ENCODE measurements at places on chromosomes 11 and 22.

- DNase-seq = no peak
These were observed 120.9 kb upstream of the B3GAT1 start for GRCh38 chr11:134532921-134533421.

DNA sequence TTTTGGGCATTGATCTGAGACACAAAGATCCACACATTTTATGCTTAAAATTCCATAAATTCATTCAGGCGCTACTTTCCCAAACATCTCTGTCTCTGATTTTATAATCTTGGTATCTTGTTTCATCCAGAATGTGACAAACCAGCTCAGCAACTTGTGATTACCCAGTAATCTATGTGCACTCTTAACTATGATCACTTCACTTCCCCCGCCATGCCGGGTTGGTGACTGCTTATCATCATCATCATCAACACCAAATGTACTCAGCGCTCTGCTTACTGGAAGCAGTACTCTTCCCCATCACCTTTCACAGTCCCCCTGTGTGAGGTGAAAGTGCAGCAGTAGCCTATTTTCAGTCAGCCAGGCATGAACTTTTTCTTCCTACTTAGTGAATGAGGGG, 15.2 kb upstream of the MMP7 start:
- DNase-seq = no peak

GRCh38 chr11:28759311-28759710, 651.1 kb downstream of the METTL15 start:
- DNase-seq = no peak

- no peak for DNase-seq
These were observed 152.7 kb downstream of the ADAMTS15 start for GRCh38 chr11:130601141-130601540.

DNA sequence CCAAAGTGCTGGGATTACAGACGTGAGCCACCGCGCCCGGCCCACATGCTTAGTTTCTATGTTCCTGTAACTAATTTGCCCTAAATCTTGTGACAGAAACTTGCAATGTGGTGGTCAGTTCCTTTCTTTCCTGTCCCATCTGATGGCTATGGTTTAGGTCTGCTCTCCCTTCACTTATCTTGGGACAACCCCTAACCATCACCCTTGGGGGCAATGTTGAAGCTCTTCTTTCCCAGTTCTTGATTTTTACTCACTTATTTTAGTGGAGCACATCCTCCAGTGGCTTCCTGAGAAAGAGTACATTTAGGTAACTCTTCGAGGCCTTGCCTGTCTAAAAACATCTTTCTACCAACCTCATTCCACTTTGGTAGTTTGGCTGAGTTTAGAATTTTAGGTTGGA, 7.3 kb downstream of the SREBF2 start:
- no peak for DNase-seq

DNA sequence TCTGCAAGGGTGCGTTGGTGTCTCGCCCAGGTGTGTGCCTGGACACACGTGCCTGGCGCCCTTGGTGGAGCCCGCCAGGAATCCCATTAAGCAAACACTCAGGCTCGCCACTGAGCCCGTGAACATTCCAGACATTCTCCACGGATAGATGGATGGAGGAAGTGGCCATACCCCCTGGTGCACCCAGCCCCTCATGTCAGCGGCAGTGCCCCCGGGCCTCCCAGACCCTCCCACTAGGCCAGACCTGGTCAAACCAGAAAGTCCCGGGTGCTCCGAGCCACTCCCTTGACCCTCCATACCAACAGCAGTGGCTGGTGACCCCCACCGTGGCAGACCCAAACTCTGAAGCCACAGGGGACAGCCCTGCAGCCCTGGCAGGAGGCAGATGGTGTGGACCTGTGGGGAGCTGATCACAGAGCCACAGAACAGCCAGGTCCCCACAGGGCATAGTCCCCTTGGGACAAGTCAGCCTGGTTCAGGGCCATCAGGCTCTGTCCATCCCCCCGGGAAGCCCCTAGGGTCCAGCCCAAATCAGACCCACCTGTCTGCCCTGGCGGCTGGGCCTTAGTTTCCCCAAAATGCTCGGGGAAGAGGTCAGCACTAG, 1.9 kb downstream of the EPS8L2 start:
- DNase-seq = no peak

GRCh38 chr11:124982043-124982442, 28.0 kb downstream of the CCDC15 start:
- DNase-seq = no peak

DNA sequence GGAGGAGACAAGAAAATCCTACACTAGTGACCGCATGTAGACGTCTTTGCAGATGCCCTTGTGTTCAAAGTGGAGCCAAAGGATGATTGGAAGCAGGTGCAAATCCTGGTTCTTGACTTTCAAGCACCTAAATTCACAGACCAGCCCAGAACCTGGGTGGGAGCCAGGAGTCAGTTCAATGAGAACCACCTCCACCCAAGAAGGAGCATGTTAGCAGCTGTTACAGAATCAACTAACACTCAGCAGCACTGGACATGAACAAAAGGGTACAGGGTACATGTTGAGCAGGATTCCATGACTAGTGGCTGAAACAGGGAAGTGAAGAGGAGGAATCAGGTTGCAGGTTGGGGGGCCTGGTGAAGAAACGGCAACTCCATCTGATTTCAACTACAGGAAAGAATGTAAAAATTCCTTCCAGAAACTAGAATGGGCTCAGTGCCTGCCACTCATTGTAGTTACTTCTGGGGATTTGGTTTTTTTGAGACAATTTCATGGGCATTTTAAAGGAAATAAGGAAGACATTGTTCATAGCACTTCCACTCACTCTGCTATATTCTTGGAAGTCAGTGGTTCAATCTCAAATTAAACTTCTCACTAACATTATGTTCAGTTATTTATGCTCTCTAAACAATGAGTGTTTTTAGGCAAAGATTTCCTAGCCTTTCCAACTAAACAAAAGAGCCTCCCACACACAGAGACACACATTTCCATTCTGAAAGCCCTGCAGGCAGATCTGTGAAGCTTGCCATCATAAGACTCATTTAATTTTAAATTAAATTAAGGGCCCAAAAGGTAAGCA, 173.3 kb downstream of the CADM1 start:
- DNase-seq = no peak

DNA sequence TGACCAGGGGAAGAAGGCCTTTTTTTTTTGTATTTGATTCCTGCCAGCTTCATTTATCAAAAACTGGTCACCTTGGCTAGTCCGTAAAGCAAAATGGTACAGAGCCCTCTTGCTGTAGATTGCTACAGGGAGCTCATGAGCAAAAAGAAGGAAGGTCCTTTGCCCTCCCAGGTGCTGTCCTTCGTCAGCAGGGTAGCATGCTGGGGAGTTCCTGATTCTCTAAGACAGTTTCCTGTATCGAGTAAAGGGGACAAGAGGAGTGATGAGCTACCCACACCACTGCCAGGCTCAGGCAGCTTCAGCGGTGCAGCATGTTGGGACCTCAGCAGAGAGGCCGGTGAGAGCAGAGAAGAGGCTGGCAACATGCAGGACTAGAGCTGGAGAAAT, 67.8 kb upstream of the CSNK2A3 start:
- DNase-seq = no peak

- DNase-seq = no peak
These were observed 12.3 kb downstream of the PRR33 start for GRCh38 chr11:1879342-1879940.

DNA sequence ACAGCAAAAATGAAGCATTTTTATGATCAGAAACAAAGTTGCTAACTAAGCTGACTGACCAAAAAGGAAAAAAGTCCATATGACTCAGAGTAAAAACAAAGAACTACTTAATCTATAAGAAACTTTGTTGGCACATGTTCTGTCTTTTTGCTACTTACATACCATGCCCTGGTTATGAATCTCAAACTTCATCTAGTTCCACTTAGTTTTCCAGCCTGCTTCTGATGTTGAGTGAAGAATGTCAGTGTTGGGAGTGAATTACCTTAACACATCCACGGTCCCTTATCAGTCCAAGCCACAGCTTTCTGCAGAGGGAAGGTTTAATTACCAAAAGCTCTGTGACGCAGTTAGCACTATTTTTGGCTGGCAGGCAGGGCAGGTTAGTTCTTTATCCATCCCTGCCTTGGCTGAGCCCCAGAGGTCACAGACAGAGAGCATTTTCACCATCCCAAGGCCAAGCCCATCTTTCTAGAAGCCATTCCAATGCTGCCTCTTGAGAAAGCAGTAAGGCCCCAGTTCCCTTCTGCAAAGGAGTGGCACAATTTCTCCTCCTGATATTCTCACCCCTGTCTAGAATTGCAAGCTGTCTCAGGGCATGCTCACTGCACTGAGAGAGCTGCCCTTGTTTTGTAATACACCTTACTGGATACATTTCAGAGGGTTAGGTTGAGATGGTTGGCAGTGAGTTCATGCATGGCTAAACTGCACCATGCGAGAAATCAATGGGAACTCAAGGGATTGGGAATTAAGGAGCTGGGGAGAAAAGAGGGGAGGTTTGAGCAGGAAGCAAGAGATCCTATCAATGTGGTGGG, 67.1 kb downstream of the SLC1A2 start:
- no peak for DNase-seq

DNA sequence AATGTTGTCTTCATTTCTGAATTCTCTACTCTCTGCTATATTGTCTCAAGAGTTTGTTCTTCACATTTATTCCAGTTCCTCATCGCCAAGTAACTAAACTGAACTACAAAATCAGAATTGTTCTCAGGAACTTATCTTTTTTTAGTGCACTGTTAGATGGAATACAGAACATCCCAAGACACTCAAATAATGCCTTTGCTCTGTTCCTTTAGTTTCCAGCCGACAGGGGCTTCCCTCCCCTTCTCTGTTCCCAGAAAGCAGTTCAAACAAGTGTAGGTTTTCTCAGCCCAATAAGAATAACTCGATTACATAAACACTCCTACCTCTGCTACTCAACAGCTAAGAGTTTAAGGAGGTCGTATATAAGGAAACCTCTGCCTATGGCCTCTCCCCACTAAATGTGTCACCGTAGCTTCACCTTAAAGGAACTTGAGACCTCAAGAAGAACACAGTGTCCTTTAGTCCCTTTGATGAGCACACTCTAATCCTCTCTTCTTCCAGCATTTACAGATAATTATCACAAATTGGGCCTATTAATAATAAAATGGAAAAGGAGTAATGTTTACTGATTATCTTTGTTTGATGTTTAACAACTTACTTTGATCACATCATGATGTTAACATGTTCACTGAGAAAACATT, 6.9 kb downstream of the POU2AF3 start:
- no peak for DNase-seq

DNA sequence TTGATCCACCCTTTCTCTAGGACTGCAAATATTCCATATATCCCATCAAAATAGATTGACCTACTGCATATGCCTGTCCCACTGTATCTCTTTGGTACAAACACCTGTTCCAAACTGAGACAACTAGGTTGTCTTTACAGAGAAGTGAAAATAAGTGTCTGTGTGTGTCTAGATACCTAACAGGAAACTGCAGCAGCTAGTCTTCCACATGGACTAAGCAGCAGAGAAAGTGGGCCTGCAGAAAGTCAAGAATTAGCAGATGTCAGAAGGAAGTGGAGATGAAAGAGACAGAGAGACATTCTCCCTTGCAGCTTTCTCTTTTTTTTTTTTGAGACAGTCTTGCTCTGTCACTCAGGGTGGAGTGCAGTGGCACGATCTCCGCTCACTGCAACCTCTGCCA, 3.9 kb upstream of the RAB39A start:
- DNase-seq = no peak

DNA sequence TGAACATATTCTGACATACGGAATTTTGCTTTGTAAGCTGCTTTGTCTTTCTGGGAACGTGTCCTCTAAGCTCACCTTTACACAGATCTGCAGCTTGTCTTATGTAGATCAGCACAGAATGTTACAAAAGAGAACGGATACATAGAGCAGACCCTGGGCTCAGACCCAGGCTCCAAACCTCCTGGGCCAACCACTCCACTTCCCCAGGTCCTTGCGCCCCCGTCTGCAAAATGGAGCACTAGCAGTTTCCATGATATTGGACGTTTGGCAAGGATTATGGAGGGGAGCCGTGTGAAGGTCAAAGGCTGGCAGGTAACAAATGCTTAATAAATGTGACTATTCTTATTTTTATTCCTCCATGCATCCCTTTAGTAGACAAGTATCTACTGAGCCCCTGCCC, 358.4 kb downstream of the CTTN start:
- no peak for DNase-seq

- no peak for DNase-seq
These were observed 18.4 kb downstream of the B3GAT1 start for GRCh38 chr11:134393638-134394037.

Measured in hematopoietic multipotent progenitor cell treated with erythropoietin and hydrocortisone succinate and interleukin-3 and kit ligand, for 17 days (in vitro differentiated cells).